ENCODE measurements at places on chromosomes 6 and 20.

DNA sequence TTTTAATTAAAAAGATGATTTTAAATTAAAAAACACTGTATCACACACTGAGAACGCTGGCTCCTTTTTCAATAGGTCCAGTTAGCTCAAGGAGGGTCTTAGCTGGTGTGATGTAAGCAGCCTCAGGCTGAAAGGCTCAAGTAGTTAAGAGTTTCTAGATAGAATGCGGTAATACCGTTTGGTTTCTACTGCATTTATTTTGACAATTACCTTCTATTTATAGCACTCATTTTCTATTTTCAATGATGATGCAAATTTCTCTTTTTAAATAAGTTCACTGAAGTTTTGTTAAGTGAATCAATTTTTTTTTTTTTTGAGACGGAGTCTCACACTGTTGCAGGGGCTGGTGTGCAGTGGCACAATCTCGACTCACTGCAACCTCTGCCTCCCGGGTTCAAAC, 87.1 kb downstream of the PREX1 start:
- DNase-seq: no peak

DNA sequence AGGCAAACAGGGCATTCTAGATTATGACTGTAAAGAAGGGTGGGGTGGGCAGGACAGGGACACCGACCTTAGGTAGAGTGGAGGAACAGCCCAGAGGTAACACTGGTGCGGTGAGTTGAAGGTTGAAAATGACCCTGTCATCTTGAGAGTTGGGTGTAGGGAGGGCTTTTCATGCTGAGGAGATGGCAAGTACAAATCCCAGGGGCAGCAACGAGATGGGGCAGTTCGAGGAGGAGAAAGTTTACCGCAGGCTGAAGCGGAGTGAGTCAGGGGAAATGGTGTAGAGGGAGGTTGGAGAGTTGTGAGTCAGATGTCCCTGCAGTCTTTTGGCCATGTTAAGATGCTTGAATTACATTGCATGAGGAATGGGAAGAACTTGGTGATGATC, 101.1 kb downstream of the HIVEP1 start:
- no peak for DNase-seq

DNA sequence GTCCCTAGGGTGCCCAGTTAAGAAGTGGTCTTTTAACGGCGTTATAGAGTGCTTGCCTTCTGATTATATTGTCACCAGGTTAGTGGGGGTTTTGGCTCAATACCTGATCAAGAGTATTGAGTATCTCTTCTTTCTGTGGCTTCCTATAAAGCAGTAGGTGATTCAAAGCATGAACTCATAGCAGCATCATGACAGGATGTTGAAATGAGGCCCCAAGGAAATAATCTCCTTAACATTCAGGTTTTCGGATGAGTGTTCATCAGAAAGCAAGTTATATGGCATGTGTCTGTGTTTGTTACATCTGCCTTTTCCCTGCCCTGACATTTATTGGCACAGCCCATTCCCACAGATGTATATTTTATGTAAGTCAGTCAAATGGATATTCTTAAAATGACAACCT, 301.0 kb downstream of the FARS2 start:
- DNase-seq: no peak

DNA sequence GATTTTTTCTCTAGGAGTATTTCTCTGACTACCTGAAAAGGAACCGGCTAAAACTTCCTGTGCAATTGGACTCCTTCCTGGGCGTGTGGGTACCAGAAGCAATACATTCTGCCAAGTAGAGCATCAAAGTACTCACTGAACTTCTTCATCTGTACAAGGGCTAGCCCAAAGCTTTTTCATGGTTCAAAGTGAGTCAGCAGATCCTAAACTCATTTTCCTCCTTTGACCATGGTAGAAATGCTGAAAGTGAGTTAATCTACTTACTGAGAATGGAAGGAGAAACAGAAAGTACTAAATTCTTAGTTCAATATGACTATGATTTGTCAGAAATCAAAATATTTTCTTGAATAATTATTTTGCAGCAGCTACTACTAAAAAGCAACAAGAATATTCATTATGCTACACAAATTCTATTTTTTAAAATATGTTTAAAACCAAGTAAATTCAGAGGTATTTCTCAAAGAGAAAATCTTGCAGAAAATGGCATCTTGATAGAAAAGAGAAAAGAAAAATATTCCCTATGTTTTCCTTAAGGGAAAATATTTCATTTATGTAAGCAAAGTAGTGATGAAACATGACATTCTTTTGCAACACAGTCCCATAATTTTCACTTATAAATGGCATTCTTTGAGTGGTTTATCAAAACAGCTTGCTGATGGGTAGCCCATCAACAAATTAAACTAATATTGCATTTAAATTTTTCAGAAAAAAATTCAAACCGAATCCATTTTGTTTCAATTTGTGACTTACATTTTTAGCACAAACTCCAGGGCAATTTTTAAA, 3.7 kb upstream of the BEND6 start:
- DNase-seq: no peak

DNA sequence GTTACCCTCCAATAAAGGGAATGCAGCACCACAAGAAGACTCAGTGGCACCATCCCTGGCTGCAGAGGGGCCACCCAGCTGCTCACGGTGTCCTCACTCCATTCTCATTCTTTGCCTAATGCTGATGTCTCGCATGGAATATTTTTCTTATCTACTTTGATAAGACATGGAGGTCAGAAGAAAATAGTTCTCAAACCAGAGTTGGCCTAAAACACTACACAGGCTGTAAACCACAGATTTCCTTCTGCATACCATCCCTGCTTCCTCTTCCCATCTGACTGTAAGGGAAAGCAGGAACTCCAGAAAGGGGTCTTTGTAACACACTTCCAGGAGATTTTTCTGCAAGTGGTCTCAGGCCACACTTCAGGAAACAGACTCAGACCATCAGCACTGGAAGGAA, 43.1 kb upstream of the CD93 start:
- DNase-seq: no peak

GRCh38 chr20:48277266-48277665, 492.0 kb upstream of the SULF2 start:
- no peak for DNase-seq

DNA sequence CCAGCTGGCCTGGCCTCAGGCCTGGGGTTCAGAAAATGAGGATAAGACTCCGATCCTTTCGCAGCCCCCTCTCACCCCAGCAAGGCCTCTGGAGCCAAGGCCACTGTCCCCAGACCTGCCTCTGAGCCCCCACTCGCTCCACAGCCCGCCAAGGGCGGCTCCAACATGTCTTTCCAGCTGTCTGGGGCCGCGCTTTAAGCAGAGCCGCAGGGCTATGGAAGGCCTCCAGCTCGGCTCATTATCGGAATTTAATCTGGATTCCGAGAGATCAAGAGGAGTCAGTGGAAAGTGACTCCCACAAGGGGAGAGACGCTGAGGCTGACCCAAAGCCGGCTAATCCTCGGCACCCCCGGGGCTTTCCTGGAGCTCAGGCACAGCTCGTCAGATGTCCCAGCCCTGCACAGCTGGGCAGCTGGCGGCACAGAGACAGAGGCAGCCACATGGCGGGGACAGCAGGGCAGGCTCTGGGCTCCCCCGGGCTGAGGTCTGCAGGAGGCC, 41.8 kb downstream of the BMP7 start:
- DNase-seq: no peak

- DNase-seq: no peak
These were observed 55.2 kb upstream of the TBC1D7 start for GRCh38 chr6:13383328-13384163.

- no peak for DNase-seq
These were observed 30.7 kb downstream of the TFAP2A start for GRCh38 chr6:10384091-10384609.

GRCh38 chr6:87396595-87397392, 11.0 kb upstream of the CFAP206 start:
- DNase-seq: no peak

DNA sequence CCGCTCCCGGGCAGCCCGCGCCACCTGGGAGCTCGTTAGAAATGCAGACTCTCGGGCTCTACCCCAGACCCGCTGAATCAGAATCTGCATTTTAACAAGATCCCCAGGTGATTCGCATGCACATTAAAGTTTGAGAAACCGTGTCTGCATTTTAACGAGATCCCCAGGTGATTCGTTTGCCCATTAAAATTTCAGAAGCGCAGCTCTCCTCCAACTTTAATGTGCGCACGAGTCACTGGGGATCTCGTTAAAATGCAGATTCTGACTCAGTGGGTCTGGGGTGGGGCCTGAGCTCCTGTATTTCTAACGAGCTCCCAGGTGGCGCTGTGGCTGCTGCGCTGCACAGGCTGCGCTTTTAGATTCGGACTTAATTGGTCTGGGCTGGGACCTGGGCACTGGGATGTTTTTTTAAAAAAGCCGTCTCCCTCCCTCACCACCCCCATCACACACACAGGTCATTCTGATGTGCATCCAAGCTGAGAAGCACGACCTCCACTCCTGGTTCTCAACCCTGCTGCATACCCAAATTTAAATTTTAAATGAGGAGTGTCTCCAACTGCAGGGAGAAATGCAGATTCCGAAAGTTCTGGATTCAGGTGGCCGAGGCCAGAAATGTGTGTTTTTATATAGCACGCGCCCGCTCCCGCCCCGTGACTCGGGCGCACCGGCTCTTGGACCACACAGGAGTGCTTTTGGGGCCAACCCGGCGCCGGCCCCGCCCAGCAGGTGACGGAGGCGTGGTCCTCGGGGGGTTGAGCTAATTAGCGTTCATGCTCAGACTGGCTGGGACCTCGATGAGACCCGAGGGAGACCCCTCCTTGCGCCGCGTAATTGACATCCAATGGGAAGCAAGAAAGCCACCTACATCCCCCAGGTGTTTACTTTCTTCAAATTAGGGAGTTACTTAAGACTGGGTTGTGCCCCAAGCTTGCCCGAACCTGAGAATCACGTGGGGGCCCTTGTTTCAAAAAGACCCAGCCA, 85.8 kb downstream of the ZFP64 start:
- no peak for DNase-seq

GRCh38 chr6:136647363-136647852, 97.2 kb upstream of the MAP7 start:
- peak; percentile 30 for DNase-seq

DNA sequence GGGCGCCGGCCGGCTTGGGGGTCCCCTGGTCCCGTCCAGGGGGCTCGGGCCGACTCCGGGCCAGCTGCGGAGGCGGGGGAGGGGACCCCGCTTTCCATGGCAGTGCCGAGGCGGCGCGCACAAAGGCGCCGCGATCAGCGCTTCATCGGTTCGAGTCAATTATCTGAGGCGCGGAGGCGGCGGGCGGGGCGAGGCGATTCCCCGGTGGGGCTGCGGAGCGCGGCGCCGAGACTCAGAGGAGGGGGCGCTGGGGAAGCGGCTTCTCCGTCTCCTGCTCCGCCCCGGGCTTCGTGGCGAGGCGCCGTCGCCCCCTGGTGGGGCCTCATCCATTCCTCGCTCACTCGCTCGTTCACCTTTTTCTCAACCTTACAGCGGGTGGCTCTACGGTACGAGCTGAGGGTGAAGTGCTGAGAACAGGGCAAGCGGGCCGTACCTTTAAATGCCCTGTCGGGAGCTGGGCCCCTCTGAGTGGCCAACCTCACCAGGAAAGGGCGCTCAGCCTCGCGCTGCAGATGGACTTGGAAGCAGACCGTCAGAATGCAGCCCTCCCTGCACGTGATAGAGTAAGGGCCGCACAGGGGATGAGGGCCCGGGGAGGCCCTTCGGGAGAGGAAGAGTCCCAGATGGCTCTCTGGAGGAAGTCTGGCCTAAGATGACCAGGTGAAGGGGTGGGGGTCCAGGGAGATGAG, 39.9 kb downstream of the SLC52A3 start:
- peak; percentile 28 for DNase-seq

DNA sequence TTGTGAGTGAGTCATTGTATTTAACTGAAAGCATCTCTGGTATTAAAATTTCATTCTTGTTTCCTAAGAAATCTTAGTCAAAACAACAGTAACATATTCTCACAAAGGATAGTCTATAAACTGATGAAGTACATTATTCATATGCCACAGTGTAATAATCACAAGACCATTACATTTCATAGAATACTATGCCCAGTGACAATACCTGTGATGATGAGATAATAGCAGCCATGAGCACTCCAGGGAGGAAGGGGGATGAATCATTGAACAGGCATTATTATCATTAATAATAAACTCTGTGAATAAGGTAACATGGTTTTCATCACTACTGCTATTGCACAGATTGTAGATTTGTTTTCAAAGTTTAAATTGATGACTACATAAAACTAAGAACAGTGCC, 667.9 kb downstream of the EPM2A start:
- DNase-seq: no peak

- DNase-seq: no peak
These were observed 4.2 kb upstream of the TSBP1 start for GRCh38 chr6:32375739-32376529.

DNA sequence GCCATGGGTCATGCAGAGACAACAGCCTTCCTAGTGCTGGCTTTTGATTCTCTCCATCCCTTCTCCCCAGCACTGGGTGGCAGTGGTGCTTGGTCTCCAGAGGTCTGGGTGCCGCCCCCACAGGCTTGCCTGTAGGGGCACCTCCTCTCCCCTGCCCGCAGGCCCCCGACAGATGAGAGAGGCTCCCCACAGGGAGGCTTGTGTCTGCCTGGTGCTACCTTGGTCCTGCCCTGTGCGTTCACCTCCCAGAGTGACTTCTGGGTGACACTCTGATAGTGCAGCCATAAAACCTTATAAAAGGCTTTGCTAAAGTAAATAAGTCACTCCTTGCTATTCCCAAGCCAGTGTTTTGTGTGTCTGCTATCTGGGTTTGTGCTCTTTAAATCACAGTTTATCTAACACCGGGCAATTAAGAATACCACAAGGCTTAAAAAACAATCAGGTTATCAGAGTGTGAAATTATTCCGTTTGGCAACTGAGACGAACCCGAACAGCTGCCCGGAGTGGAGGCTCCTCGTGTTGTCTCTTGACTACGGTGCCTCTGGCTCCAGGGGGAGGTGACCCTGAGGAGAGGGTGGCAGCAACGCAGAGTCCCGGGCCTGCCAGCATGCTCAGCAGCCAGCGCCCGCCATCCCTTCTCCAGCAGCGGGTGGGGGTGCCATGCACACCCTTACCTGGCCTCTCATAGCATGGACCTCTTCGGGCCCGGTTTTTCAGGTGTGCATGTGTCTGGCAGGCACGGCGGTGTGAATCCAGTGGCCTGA, 5.4 kb upstream of the C20orf204 start:
- DNase-seq: no peak

DNA sequence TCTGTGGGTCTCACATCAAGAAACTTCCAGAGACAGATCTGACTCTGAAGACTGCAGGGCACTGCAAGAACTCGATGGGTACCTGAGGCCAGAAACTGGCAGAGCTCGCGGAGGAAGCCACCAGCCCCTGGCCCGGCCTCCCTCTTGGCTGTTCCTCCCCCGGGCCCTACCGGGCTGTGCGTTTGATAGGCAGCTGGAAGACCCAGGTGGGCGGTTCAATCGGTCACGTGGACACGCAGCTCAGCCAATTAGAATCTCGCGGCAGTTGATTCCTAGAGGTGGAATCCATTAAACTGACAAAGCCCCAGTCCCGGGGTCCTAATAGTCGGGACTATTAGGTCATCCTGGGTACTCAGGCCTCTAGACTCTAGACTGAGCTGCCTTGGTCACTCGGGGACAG, 154.2 kb upstream of the PROKR2 start:
- no peak for DNase-seq

GRCh38 chr6:74269600-74269858, 573.5 kb downstream of the CD109 start:
- DNase-seq: no peak

- no peak for DNase-seq
These were observed 144.0 kb downstream of the CDC5L start for GRCh38 chr6:44531442-44532015.

GRCh38 chr6:19663479-19663878, 173.7 kb upstream of the ID4 start:
- DNase-seq: no peak

All from activated CD4-positive, alpha-beta T cell treated with anti-CD3 and anti-CD28 coated beads, Interleukin-2, amount 50 U/mL, for 1 hour (primary cell).